ENCODE measurements at places on chromosomes 7 and 10.

GRCh38 chr7:84040355-84040754 is 154.2 kb downstream of the SEMA3A start:
- DNase-seq, result no peak

DNA sequence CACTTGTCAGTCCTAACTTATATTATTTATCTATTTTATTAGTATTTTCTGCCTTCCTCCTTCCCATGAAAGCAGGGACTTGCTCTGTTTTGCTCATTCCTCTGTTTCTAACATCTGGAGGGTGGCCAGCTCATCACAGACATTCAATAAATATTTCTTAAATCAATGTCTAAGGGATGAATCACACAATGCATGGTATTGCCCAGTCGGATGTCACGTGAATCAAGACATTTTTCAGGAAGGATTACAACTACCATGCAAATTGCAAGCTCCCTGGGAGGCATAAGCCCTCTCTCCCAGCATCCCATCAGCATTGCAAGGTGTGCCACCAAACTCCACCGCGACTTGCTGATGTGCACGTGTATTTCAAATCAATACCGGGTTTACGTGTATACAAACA is 146.6 kb upstream of the RNF32 start:
- no peak for DNase-seq

- no peak for DNase-seq
Measured at GRCh38 chr7:98464558-98464940, 63.7 kb upstream of the BAIAP2L1 start.

GRCh38 chr7:111438369-111439289 is 123.7 kb downstream of the IMMP2L start:
- DNase-seq, result no peak

DNA sequence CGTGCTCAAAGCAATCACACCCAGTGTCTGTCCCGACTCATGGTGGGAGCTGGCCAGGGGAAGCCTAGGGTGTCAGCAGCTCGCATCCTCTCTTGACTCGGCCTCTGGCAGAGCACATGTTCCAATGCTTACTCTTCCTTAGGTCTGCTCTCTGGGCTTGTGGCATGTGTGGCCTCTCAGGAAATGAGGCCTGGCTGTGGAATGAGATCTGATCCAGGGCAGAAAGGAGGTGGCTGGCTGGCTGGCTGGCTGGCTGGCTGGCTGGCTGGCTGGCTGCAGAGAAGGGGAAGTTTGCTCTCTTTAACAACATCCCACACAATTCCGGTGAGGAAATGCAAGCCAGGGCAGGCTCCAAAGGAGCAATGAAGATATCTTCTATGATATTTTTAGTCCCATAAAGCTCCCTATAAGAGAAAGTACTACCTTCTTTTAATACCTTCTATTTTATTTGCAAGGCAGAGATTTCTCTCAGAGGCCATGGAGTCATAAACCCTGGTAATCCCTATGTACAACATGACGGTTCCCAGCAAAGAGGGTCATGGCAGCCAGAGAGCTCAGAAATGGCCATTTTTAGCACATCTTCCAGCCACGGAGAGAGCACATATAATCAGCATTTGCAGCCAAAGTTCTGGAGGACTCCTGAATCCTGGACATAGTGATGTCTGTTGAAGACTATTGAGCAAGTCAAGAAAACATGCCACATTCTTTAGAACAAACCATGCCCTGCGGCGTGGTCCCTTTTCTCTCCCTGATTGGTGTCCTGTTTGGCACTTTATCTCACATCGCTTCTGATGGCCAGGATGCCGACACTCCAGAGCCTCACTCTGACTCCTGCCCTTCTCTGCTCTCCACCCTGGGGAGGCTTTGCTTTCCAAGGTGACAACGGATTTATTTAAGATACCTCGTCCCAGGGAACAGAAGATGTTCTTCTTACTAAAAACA is 153.7 kb downstream of the FANK1 start:
- no peak for DNase-seq

Data from activated gamma-delta T cell treated with anti-CD3 and anti-CD28 coated beads, Interleukin-2, amount 50 U/mL, for 16 hours (primary cell).